ENCODE measurements at places on chromosomes 4 and X.
A peak's percentile ranks its signal among the peaks of the same experiment; 100 is the strongest.

GRCh38 chr4:173415092-173415491, 16.2 kb upstream of the SCRG1 start:
- DNase-seq = no peak

GRCh38 chr4:60913002-60913401, 287.1 kb upstream of the ADGRL3 start:
- DNase-seq = no peak

- DNase-seq = no peak
Measured at GRCh38 chr4:119721878-119722277, 93.3 kb upstream of the PDE5A start.

GRCh38 chr4:48255072-48255958, 14.3 kb downstream of the TEC start:
- no peak for DNase-seq

- DNase-seq = no peak
Measured at GRCh38 chr4:179331362-179331761, 1889.1 kb upstream of the AGA start.

- no peak for DNase-seq
Measured at GRCh38 chrX:17674601-17675000, 62.7 kb upstream of the SCML1 start.

DNA sequence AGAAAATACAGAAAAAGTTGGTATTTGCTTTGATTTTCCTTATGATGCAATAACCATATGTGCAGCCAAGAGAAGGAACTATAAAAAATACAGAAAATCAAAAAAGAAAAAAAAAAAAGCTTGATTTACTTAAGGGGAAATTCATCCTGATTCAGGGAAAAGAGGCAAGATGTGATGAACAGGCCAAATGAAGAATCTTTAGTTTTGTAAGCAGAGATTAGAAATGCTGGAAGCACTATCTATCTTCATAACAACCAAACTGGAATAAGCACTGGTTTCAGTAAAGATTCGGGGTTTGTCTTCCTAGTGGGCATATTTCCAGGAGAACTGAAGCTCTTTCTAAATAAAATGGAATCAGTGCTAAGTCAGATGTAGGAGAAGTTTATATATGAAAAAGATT, 82.9 kb upstream of the KCNIP4 start:
- DNase-seq = no peak

GRCh38 chr4:111537871-111538270, 607.4 kb upstream of the FAM241A start:
- no peak for DNase-seq

DNA sequence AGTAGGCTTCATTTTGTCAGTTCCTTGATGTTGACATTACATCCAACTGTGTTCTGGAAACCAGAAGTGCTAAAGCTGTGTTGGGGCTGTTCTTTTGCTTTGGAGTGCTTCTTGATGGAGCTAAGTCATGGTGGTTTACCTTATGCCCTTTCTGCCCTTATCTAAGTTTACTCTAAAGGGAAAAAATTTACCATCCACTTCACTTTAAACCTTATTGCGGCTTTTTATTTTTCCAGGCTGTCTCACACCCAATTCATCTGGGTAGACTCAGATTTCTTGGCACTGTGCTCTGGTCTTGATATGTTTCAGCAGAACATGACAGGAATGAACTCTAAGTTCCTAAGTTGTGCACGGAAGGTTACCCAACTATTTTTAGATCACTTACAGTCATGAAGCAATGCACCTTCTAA, 104.7 kb upstream of the TTC29 start:
- DNase-seq = no peak

- DNase-seq = no peak
Measured at GRCh38 chr4:7766661-7767345, 172.9 kb downstream of the AFAP1 start.

DNA sequence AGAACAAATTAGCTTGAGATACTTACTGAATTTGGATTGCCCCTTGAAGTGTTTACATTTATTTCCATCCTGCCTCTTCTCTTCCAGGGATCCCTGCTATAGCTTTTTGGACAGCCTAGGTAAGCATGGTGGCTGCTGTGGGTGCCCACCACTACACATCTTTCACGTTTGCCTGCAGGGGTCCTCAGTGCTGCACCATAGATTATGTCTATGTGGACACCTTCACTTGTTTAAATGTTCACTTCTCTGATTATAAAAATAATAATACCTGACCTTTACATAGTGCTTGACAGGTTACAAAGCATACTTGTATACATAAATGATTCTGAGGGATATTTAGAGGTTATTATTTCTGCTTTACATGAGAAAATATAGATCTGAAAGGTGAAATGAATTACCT, 67.9 kb upstream of the SLC4A4 start:
- no peak for DNase-seq

DNA sequence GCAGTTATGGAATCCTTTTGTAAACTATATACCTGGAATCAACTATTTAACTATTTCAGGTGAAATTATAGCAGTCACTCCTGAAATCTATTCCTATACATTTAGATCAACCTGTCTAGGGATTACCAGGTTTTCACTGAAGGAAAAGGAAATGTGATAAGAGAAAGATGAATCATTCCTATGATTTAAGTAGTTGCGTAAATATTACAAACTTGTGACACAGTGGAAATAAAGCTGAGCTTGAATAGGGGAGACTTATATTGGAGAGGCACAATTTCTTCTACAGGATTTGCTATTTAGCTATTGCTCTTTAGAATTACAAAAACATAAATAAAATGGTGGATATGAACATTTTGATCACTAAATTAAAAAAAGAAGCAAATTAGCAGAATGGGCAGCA, 284.1 kb upstream of the EPHA5 start:
- no peak for DNase-seq

DNA sequence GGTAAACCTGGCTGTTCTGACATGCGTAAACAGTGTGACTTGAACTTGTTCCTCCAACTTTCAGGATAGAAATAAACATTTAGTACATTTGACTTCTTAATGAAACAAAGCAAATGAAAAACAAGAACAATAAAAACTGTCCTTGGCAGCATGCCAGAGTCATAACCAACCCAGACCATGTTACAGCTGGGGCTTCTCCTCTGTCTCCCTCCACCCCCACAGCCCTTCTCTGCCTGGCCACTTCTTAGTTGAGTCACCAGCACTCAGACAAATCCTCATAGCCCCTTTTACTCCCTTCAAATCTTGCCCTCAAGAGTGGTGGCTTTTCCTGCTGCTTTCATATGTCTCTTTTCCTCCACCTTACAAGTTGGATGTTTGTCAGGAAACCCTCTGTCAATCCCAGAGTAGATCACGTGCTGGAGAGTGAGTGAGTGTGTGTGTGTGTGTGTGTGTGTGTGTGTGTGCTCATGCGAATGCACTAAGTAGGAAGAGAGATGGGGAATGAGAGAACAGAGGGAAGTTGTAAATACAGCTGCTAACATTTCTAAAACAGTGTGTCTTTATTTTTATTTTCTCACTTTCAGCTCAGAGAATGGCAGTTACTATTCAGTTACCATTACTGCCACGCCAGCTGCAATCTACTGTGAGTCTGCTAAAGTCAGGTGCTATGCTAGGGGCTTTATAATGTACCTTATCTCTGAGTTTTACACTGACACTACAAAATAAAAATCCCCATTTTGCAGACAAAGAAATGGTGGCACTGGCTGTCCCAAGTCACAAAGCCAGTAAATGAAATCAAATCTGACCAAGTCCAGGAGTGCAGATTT, 15.0 kb downstream of the SCARB2 start:
- peak; percentile 75 for DNase-seq

DNA sequence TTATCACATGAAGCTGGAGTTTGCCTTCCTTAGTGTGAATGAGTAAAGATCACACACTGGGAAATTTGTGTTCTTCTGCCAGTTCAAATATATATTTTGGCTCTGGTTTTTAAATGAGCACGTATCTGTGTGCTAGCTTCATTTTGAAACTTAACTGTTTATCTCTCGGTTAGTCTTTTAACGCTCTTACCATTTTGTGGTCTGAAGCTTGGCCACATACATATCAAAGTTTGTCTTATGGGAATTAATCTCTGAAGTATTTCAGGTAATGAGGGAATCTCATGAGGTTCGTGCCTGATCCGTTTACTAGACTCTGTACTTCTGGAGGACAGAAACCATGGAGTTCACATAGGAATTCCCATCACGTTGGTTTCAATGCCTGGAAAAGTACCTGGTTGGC, 13.8 kb downstream of the ATP10D start:
- DNase-seq = no peak

DNA sequence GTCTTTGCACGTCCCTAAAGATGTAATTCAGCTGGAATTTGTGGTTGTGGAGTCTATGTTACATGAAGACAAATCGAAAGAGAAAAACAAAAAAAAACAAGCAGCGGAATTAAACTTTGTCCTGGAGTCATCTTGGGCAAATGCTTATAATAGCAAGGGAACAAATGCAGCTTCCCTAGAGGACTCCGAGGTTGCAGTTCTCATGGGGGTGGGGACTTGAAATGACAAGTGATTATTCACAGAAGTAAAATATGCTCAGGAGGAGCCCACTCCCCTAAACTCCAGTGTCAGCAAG, 362.4 kb downstream of the ARHGAP24 start:
- no peak for DNase-seq

GRCh38 chr4:95265814-95266740, 282.7 kb downstream of the UNC5C start:
- no peak for DNase-seq

- DNase-seq = no peak
Measured at GRCh38 chr4:84412062-84412461, 87.0 kb downstream of the NKX6-1 start.

GRCh38 chr4:48636911-48637310, 143.2 kb downstream of the FRYL start:
- DNase-seq = no peak

GRCh38 chr4:37146260-37146659, 98.3 kb upstream of the NWD2 start:
- DNase-seq = no peak

- DNase-seq = no peak
Measured at GRCh38 chrX:19956923-19957322, 33.9 kb downstream of the BCLAF3 start.

DNA sequence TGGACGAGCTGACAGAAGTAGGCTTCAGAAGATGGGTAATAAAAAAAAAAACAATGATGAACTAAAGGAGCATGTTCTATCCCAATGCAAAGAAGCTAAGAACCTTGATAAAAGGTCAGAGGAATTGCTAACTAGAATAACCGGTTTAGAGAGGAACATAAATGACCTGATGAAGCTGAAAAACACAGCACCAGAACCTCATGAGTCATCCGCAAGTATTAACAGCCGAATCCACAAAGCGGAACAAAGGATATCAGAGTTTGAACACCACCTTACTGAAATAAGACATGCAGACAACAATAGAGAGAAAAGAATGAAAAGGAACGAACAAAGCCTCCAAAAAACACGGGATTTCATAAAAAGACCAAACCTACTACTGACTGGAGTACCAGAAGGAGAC, 10.5 kb downstream of the NELFA start:
- no peak for DNase-seq

DNA sequence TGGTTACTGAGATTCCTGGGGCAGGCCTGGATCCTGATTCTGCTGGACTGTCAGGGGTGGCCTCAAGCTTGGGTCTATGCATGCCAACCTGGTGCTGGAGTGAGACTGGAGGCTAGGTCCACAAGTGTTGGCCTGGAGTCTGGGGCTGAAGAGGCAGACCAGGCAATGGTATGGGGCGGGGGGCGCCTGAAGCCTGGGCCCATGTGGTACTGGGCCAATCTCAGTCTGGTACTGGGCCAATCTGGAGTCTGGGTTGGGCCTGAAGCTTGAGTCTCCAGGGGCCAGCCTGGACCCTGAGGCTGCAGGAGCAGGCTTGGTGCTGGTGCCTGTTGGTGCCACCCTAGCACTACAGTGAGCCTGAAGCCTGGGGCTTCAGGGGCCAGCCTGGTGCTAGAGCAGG, 108.9 kb upstream of the ZCCHC13 start:
- DNase-seq = no peak

GRCh38 chr4:37762991-37763368, 63.5 kb upstream of the PGM2 start:
- no peak for DNase-seq

DNA sequence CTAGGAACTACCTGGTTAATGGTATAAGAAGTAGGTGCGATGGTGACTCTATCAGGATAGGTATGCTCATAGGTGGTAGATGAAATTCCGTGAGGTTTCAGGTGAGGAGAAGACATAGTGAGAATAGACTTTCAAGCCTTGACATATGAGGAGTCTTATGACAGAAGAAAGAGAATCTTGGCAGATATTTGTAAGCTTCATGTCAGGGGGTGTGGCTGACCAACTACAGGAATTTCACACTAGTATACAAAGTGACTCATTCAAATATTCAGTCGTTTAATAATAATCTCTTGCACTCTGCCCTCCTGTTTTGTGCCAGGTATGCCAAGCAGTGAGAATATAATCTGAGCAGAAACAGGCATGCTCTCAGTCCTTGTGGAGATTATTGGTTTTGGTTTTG, 22.8 kb downstream of the PACRGL start:
- no peak for DNase-seq

GRCh38 chr4:1187182-1187581, 14.8 kb upstream of the SPON2 start:
- DNase-seq = no peak

DNA sequence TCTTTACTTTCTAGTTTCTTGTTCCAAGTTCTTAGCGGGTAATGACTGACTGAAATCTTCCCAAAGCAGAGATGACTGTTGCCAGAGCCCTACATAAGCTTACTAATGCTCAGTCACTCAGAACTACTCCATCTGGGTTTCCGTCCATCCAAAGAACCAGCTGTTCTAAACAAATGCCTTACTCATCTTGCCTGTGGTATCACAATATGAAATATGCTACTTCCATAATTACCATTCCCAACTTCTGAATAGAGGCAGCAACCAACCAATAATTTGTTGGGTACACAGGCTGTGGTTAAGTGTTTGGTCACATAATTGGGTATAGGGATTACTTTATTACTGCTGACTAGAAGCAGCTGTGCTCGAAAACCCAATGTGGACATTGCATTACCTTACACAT, 930.2 kb upstream of the DIAPH2 start:
- DNase-seq = no peak

GRCh38 chr4:77843628-77844027, 19.0 kb upstream of the MRPL1 start:
- no peak for DNase-seq

- no peak for DNase-seq
Measured at GRCh38 chrX:49249616-49250015, 14.3 kb downstream of the CCDC22 start.

GRCh38 chr4:183288955-183289354, 31.1 kb downstream of the CLDN22 start:
- no peak for DNase-seq

- DNase-seq = no peak
Measured at GRCh38 chrX:12843668-12844279, 23.1 kb upstream of the TLR7 start.

DNA sequence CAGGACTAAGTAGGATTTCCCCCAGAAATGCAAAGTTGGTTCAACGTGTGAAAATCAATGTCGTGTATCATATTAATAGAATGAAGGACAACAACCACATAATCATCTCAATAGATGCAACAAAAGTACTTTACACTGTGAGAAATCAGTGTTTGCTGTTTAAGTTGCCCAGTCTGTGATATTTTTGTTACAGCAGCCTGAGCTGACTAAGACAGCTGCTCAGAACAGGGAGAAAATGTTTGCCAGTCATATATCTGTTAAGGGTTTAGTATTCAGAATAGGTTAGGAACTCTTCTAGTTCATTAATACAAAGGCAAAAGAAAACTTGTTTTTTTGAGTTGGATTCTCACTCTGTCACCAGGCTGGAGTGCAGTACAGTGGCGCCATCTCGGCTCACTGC, 12.5 kb downstream of the MAEA start:
- DNase-seq = no peak
